ENCODE measurements at places on chromosomes 6 and 20.
A peak's percentile ranks its signal among the peaks of the same experiment; 100 is the strongest.

GRCh38 chr6:168208402-168208801 is 111.2 kb downstream of the DACT2 start:
- DNase-seq, result no peak

GRCh38 chr6:2725999-2726567 is 24.6 kb downstream of the MYLK4 start:
- DNase-seq, result peak; percentile 39

DNA sequence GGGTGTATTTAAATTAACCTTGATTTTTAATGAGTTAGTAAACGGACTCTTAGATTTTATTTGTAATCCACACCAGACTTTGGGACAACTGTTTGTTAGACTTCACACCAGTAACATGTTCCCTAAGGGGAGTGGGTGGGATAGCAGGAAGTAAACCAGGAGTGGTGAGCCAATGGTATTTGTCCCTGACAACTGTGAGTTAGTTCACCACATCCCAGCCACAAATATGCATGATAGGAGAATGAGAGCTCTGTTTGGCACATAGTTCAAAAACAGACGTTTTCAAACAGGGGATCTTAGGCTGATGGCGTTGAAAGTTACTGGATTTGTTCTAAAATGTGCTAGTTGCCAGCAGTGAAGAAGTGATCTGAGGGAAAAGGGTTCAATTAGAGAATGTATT is 18.7 kb upstream of the COL10A1 start:
- DNase-seq, result no peak

DNA sequence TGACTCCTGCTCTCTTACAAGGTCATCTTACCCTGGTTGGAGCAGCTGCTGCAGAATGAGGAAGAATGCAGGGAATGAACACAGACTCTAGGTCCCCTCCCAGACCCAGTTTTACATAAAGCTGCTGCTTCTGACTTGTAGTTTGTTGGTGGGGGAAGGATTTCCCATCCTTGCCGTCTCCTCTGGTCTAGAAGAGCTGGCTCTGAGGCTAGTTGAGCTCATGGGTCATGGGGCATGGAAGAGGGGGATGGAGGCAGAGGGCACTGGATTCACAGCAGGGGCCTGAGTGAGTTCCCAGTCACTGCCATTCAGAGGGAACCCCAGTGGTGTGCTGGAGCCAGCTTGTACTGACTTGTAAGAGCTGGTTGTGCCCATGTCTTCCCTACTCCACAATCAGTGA is 9.2 kb upstream of the GUCA1A start:
- DNase-seq, result no peak

DNA sequence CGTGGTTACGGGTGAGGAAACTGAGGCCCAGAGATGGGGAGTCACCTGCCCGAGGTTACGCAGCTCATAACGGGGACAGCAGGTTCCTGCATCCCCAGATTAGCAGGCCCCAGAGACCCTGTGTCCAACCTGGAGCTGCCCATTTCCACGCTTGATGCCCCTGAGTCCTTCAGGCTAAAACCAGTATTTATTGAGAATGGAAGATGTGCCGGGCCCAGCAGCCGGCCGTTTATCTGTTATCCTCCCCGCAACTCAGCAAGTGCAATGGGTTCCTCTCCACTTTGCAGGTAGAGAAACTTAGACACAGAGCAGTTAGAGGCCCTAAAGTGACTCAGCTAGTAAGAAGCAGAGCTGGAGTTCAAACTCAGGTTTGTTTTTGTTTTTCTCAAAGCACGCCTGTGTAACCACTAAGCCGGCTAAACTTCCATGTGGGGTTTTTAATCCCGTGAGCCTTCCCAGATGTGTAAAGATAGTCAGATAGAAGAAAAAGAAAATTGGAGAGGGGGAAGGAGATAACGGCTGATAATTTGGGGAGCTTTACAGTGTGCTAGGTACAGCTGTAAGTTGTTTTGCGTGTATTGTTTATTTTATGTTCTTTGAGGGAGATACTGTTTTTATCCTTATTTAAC is 775 bp downstream of the PFDN4 start:
- peak; percentile 9 for DNase-seq

GRCh38 chr6:166721576-166721975 is 94.5 kb upstream of the RPS6KA2 start:
- DNase-seq, result no peak

DNA sequence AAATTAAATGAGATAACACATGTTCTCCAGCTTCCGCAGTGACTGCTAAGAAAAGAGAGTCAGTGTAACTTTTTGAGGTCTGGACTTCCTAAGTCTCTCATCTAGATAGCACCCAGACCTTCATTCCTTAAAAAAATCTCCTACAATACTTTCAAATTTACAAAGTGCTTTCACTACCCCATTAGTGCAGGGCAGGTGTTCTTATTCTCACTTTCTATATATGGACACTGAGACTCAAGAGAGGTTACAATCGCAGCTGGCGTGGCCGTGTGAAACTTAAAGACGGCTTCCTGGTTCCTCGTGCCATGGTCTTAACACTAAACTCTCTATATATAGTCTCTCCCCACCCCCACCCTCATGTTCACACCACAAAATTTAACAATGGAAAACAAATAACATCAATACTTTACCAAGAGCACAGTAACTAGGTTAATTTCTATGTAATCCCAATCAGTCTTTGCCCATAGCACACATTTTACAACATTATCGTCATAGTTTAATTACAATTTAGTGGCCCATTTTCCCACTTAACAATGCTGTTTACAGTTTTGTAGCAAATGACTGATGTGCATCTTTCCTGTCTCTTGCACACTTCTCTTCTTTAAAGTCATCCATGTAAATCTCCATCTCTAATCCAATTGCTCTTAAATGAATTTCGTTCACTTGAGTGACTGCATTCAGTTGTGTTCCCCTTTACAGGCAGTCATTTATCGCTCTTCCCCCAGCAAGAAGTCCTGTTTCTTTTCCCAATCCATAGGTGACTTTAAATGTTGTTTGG is 78.8 kb upstream of the ARID1B start:
- DNase-seq, result no peak

- DNase-seq, result no peak
These were observed 91.1 kb upstream of the OPRM1 start for GRCh38 chr6:153947808-153948447.

DNA sequence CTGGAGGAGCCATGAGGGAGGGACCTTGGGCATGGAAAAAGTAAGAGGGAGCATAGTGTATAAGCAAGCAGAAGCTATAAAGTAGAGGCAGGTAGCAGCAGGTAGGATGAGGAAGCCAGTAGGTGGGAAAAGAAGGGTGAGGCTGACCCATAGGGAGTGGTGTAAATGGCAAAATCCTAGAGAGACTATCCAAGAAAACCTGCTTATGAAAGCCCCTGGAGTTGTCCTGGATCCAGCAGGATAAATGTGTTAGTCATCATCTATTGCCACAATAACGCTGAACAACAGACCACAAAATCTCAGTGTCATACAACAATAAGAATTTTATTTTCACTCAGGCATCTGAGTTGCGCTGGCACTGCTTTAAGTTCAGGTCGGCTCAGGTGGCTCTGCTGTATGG is 30.2 kb downstream of the CHD6 start:
- DNase-seq, result no peak

GRCh38 chr6:106281088-106281487 is 44.5 kb downstream of the ATG5 start:
- no peak for DNase-seq

DNA sequence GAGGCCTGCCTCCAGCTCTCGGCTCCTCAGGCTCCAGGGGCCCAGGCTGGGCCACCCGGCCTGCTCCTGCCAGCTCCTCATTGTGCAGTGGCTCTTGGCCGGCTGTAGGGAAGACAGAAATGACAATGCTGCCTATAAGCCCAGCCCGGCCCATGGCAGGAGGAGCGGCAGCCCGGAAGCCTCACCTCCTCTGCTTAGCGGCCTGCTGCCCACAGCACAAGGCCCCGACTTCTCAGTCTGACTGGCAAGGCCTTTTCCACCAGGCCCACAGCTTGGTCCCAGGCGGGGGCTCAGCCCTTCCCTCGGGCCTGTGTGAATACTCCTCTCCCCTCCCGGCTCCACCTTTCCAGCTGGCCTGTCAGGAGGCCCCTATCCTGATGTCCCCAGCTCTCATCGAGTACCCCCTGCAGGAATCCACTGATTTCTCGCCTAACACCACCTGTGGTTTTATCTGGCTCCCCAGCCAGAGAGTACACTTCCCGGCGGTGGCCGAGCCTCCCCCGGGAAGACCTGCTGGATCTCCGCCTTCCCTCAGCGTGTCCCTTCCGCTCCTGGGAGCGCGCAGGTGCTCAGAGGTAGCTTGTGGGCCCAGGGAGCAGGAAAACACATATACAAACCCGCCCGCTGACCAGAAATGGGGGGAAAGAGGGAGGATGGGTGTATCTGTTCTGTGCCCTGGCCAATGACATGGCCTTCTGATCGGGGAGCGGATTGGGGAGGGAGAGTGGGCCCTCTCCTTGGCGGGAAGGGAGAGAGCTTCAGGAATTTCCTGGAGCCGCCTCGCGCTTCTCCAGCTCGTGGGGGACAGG is 963 bp downstream of the DDRGK1 start:
- no peak for DNase-seq

GRCh38 chr6:44253307-44254101 is 3.8 kb downstream of the SLC35B2 start:
- no peak for DNase-seq

DNA sequence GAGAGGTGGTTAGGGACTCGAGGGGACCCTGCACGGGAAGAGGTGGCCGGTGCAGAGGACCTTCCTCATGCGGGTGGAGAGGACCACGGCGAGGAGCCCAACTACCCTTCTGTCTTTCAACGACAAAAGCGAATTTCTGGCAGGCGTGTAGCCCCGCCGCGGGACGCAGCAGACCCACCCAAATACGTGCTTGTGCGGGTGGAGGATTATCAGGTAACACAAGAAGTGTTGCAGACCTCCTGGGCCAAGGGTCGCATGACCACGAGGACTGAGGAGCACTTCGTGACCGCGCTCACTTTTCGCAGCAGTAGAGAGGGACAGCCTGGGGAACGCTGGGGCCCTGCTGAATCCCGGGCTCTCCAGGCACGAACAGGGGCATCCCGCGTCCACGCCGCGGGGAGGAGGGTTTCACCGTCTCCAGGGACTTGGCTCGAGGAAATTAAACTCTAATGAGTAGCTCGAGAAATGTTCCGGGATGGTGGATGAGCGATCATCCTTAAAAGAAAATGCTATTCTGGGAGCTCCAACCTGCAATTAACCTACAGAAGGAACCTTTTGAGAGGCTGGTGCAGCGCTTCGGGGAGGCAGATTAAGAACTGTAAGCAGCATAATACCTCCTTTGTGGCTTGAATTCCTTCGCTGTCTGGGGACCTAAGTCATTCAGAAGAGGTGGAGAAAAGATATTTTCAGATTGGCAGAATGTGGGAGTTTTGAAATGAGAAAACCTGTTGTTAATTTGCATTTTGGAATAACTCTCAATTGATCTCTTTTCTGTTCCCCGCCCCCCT is 804 bp downstream of the C6orf141 start:
- DNase-seq, result no peak

GRCh38 chr6:45498591-45498990 is 120.9 kb upstream of the SUPT3H start:
- no peak for DNase-seq

- no peak for DNase-seq
These were observed 41.2 kb downstream of the SASH1 start for GRCh38 chr6:148383658-148384368.

DNA sequence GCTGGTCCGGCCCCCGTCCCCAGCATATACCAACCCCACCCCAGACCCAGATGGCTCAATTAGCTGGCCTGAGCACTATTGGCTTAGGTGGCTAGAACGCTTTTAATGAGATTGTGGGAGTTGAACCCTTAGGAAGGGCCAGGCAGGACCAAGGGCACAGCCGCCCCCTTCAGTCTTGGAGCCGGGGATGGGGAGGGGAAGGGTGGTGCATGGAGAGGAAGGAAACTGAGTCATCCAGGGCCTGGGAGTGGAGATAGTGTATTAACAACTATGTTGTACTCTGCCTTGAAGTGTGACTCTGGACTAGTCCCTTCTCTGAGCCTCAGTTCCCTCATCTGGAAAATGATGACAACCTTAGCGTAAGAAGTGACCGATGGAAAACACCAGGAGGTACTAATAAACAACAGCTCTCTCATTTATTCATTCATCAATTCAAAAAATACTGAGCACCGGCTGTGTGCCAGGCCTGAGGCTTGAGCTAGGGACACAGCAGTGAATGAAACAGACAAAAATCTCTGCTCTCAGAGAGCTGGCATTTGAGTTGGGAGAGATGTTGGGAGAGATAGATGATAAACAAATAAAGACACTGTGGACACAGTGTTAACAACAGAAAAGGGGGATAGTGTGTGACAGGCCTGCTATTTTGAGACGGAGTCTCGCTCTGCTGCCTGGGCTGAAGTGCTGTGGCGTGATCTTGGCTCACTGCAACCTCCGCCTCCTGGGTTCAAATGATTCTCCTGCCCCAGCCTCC is 11.5 kb downstream of the PEDS1 start:
- no peak for DNase-seq

GRCh38 chr20:58131551-58132142 is 96.8 kb downstream of the ANKRD60 start:
- DNase-seq, result no peak

DNA sequence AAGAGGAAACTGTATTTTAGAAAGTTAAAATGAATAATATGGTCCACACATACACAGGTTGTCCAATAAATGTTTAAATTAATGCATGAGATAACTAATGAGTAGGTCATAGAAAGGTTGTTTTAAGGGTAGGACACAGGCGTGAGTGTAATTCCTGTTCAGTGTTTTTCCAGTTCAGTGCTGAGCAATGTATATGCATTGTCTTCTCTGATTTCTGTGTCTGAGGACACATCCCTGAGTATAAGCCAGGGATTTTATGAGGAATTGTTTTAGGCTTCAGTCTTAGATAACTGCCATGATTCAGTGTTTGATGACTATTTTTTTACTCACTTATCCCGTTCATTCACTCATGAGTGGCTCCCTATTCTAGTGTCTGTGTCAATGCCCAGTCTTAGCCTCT is 298.5 kb upstream of the TBX18 start:
- DNase-seq, result no peak

GRCh38 chr6:32852018-32852843 is 1.3 kb downstream of the TAP1 start:
- no peak for DNase-seq

- DNase-seq, result no peak
These were observed 34.3 kb downstream of the CCN2 start for GRCh38 chr6:131916847-131917246.

GRCh38 chr20:23018432-23018831 is 16.7 kb upstream of the SSTR4 start:
- DNase-seq, result no peak

- DNase-seq, result no peak
These were observed 614 bp upstream of the TMEM242 start for GRCh38 chr6:157323966-157324300.

DNA sequence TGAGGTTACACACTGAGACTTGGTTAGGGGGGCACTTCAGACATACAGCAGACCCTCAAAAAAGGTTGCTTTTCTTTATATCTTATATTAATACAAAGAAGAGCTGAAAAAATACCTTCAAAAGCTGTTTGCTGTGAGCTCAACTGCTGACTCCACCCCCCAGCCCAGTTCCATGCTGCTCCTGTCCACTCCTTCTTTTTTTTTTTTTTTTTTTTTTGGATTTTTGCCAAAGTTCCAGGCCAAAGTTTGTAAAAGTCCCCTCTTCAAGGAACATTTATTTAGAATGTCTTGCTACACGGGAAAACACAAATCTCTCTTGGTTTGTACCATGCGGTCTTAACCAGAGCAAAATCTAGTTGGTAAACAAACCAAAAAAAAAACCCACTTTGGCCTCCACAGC is 85.3 kb upstream of the AKAP12 start:
- DNase-seq, result no peak

- no peak for DNase-seq
These were observed 135.0 kb downstream of the CEBPB start for GRCh38 chr20:50325651-50326050.

Measured in glomerular endothelial cell (primary cell).